Brain microvascular endothelial cell (primary cell): ENCODE measurements at places on chromosomes 2 and 18.

DNA sequence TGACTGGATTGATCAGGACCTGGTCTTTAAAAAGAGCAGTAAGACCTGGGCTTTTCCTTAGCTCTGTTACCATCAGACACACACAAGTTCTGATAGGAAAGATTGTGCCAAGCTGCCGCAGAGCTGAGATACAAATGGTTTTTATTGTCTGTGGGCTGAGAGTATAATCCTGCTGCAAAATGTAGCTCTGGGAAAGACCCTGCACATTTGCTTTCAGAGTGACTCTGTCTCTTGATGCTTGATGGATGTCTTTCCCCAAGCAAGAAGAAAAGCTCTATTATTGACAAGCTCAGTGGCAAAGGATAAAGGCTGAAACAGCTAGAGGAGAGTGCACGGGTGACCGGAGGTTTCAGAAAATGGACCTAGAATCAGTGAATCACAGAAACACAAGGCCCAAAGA is 95.3 kb upstream of the PARD3B start:
- no peak for DNase-seq

GRCh38 chr2:237944302-237944701 is 22.5 kb upstream of the UBE2F start:
- no peak for DNase-seq

GRCh38 chr2:110838657-110839384 is 106.4 kb downstream of the ACOXL start:
- no peak for DNase-seq

GRCh38 chr2:47008381-47009252 is 93.0 kb upstream of the MCFD2 start:
- DNase-seq, result peak; percentile 53

- DNase-seq, result no peak
These were observed at the start of gene ABHD1 for GRCh38 chr2:27123302-27124150. Gene ABHD1 (plus strand): TSS chr2:27123815. CDS start chr2:27123949, 134 bp downstream.

GRCh38 chr2:200483729-200484198 is 26.1 kb downstream of the KCTD18 start:
- no peak for DNase-seq

DNA sequence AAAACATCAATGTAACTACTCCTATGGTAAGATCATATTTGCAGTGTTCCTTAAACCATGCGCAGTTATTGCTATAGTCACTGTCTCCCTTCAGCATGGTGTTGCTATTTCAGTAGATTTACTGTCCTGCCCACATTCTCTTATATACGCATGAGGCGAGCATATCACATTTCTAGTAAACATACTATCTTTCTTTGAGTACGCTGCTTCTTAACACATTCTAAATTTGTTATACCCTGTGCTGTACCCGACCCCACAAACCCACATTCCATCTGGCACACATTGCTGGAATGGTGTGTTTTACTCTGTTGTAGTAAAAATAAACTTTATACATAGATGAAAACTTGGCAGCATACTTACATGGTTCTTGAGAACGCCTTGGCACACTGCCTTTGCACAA is 163.3 kb downstream of the QPCT start:
- no peak for DNase-seq

- DNase-seq, result no peak
These were observed 100.2 kb downstream of the STPG4 start for GRCh38 chr2:47054868-47055267.

- no peak for DNase-seq
These were observed 64.2 kb downstream of the RBM43 start for GRCh38 chr2:151197184-151198108.

GRCh38 chr2:73931531-73932500 is 5.1 kb downstream of the DGUOK start:
- DNase-seq, result peak; percentile 46

DNA sequence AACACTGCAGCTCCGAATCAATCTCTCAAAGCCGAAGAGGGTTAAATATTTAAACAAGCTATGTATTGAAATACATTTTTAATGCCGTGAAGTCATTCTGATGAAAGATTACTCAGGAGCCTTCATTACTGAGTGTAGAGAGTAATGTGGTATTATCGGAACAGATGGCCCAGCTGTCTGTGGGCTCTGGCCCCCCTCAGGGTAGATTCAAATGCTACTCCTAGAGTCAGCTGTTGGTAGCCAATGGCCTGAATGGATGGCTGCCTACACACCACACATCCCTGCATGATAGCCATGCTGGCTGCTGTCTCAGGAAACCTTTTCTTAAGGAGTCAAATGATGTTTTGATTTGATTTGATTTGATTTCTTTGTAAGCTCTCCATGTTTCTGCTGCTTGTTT is 732.3 kb upstream of the CELF4 start:
- DNase-seq, result no peak
